ENCODE measurements at places on chromosomes 1 and 21.

DNA sequence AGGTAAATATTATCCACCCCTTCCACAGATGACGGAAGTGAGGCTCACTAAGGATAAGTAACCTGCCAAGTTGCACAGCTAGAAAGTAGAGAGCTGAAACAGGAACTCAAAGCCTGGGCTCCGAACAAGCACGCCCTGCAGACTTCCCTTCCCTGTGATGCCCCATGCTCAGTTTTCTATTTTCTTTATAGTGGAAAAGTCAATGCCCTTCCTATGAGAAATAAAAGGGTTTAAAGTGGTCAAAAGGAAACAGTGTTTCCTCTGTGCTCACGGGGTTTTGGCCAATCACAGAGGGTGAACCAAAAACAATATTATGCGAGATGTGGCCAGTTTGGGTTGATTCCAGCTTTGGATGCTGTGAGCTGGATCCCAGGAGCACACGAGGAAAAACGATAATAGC is 44.5 kb downstream of the DDR2 start:
- no peak for DNase-seq

- no peak for DNase-seq
Measured at GRCh38 chr1:89904219-89904980, 83.6 kb downstream of the LRRC8D start.

DNA sequence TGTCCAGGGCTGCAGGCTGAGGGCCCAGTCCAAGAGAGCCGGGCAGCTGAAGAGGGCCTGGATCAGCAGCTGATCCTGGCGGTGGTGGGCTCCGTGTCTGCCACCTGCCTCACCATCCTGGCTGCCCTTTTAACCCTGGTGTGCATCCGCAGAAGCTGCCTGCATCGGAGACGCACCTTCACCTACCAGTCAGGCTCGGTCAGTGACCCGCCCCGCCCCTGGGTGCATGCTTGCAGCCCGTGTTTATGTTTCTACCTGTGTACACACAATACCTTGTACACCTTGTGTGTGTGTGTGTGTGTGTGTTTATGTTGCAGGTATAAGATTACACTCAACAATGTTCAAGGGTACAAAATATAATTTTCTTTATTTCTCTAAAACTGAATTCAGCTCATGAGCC is 13.0 kb downstream of the TIE1 start:
- no peak for DNase-seq

DNA sequence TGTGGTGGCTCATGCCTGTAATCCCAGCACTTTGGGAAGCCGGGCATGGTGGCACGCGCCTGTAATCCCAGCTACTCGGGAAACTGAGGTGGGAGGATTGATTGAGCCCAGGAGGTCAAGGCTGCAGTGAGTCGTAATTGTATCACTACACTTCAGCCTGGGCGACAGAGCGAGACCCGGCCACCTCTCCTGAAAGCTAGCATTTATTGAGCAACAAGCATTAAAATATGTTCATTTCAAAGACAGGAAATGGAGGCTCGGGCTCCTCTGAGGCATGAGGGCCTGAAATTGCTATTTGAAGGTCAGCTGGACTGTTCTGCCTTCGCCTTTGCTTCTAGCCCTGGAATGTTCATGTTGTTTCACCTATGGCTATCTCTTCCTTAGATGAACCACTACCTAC is 34.5 kb downstream of the SPATA21 start:
- no peak for DNase-seq

DNA sequence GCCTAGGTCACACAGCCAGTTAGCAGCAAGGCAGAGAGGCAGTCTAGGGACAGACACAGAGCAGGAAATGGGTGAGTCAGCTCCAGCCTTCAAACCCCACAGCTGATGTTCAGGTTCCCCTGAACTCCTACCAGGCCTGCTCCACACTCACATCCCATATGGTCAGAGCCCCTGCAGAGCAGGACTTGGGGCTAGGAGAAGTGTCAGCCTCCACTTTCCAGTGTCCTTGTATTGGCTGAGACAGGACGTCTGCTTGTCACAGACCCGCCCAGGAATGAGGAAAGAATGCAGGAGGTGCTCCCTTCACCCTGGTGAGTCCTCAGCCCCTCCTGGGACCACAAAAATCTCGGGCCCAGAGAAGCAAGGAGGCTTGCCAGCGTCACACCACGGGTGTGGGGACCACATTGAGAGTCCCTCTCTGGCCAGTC is 92.5 kb downstream of the LACTBL1 start:
- no peak for DNase-seq

- DNase-seq = no peak
Measured at GRCh38 chr1:205074513-205074912, 9.7 kb downstream of the TMEM81 start.

- DNase-seq = no peak
Measured at GRCh38 chr1:56120021-56120420, 459.3 kb downstream of the PLPP3 start.

DNA sequence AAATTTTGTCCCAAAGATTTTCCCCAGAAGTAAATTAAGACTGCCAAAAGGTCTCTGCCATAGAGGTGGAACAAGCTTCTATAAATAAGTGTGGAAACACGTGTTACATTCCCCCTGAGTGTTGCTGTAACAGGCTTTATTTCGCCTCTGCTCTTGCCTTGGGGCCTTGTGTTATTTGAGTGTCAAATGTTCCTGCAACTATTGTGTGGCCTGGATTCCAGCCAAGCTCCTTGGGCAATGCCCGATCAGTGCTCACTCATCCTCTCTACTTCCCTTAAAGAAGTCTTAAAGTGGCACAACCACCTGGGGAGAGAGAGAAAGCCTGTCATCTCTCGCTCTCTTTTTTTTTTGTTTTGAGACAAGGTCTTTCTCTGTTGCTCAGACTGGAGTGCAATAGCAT is 156.7 kb downstream of the NR5A2 start:
- DNase-seq = no peak

- DNase-seq = no peak
Measured at GRCh38 chr1:1175221-1176062, 1.8 kb downstream of the TTLL10 start.

DNA sequence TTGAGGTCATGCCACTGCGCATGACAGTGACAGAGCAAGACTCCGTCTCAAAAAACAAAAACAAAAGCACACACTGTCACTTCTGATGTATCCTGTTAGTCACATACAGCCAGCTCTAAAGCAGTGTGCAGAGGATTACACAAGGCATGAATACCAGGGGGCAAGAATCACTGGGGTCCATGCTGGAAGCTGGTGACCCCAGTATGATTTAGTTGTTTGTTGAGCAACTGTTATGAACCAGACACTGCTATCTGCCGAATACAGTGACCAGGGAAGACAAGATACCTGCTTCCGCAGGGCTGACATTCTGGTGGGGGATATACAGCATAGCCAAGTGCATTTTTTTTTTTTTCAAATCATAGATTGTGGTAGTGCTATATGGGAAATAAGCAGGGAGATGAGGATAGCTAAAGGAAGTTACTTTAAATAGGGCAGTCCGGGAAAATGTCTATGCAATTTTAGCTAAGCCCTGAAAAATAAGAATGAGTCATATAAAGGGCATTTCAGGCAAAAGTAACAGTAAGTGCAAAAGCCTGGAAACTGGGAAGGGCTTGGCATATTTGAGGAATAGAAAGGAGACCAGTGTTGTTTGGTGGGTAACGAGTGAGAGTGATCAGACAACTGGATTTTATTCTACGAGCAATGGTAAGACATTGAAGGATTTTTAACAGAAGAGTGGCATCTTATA is 69.7 kb downstream of the ADSS2 start:
- no peak for DNase-seq

DNA sequence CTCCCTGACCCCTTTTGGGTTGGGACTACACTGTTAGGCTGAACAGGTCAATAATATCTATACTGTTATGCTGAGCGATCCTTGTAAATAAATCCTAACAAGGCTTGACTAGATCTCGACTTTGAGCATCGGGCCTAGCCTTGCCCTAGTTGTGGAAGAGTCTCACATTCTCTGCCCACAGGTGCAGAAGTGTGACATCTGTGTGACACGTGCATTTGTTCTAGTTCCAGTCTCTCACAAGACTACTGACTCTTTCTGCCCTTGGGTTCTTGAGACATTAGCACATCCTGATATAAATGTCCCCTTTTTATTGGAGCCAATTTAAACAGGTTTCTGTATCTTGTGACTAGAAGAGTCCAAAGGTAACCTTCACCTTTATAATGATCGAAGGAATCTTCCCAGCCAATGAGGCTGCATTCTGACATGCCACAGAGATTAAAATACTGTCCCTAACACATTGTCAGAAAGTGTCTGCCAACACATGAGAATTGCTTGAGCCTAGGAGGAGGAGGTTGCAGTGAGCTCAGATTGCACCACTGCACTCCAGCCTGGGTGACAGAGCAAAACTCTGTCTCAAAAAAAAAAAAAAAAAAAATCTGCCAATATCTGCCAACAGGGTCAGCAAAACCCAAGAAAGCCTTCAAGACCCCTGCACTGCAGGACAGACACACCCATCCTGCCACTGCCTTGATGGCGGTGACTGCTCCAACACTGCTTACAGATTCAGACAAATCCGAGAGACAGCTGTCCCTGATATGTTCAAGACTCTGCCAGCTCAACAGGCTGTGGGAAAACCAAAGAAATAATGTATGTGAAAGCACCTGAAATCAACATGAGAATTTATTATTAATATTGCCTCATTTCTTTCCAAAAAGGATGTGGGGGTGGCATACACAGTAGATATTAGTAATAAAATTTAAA is 56.5 kb upstream of the PSEN2 start:
- no peak for DNase-seq

GRCh38 chr1:99917214-99917613 is 52.6 kb upstream of the SLC35A3 start:
- no peak for DNase-seq

GRCh38 chr1:886760-887159 is 37.0 kb upstream of the SAMD11 start:
- DNase-seq = no peak

- no peak for DNase-seq
Measured at GRCh38 chr1:3372317-3372716, 82.1 kb upstream of the ARHGEF16 start.

DNA sequence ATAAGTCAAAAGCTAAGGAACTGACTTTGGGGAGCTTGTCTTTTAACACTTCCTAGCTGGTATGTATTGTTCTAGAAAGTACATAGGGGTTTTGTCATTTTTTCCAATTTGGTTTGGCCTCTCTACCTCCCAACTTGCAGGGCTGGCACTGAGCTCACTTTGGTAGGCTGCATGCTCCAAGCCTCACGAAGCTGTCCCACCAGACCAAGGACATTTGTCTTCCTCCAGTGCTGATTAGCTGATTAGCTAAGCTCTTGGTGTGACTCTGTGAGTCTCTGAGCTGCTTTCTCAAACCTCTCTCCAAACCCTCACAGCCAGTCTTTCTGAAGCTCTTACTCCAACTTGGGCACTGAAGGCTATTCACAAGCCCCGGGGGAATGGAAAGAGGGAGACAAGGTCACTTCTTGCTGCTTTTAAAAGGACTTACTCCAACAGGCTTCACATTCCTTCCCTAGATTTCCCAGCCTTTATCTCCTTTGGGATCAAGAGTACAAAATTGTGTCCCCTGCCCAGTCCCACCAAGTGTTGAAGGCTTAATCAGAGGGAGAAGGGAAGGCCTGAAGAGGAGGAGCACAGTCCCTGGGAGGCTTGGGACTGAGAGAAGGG is 893 bp upstream of the CFAP45 start:
- DNase-seq = no peak

DNA sequence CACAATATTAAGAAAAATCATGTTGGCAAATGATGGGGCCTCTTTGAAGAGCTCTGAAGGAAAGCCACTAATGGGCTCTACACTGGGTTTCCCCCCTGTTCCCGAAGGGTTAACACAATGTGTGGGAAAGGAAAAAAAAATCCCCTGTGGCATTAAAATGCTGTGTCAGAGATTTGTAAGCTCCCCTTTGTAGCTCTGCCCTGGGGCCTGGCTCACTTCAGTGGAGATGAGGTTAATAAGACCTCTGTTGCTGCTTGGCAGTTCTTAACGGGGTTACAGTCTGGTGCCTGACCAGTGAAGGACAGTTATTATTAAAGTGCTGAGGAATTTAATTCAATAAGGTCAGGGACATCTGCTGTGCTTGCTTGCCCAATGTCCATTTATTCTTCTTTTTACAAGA is 129.7 kb upstream of the UBE2U start:
- DNase-seq = no peak

DNA sequence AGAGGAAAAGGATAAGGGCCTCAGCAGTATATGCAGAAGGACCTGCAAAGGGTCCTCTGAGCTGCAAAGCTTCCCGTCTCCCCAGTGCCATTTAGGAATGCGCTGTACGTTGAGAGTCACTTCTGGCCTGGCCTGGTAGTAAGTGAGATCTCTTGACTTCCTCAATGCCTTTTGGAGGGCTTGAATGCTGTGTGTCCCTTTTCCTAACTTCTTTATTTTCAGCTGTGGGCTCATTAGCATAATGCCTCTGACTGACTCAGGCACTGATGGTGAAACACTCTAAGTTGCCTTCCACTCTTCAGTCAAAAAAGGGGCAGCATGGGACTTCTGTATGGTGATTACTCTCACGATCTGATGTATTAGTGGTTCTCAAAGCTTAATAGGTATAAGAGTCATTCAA is 49.9 kb downstream of the XCL1 start:
- no peak for DNase-seq

- no peak for DNase-seq
Measured at GRCh38 chr1:210624722-210625121, 296.0 kb downstream of the HHAT start.

DNA sequence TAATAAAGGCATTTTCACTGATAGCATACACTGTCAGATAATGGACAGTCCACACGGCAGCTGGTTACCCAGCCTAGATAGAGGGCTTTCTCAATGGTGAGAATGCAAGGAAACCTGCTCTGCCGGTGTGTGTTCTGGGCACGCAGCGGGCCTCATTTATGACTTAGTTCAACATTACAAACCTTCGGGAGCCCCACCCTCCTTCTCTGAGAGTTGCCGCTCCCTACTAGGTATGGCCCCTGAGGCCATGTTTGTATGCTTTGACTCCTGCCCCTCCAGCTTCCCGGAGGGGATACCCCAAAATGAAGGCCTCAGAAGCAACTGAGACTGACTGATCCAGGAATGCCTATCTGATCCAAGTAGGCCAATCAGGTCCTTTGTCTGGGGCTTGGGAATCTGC is 17.2 kb upstream of the FABP3 start:
- DNase-seq = no peak

DNA sequence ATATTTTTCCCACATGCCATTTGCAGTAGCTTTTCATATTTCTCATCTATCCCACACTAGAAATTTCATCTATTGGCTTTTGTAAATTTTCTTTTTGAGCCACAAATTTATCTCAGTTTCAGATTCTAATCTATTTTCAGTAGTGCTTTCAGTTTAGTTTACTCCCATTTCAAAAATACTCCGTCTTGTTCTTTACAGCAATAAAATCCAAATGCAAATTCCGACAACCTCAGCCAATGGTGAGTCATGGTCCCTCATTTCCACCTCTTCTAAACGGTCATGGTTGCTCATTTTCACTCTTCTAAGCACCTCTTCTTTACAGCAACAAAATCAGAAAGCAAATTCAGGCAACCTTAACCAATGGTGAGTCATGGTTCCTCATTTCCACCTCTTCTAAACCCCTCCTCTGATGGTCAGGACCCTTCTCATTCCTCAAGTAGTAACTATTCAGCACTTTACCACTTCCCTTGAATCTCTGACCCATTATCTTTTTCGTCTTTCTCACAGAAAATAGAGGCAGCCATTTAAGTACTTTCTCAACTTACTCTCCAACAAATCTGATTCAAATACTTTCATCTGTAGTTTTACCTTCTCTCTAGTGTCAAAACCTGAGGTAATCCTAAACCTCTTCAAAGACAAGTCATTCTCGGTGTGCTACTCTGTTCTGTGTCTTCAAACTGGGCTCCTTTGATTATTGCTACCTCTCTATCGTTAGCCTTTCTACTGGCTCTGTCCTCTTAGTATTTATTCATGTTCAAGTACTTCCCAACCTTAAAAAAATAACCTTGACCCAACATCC is 34.4 kb downstream of the C21orf91 start:
- no peak for DNase-seq

Measured in effector memory CD8-positive, alpha-beta T cell (primary cell).